ENCODE measurements at places on chromosomes 11 and 22.

DNA sequence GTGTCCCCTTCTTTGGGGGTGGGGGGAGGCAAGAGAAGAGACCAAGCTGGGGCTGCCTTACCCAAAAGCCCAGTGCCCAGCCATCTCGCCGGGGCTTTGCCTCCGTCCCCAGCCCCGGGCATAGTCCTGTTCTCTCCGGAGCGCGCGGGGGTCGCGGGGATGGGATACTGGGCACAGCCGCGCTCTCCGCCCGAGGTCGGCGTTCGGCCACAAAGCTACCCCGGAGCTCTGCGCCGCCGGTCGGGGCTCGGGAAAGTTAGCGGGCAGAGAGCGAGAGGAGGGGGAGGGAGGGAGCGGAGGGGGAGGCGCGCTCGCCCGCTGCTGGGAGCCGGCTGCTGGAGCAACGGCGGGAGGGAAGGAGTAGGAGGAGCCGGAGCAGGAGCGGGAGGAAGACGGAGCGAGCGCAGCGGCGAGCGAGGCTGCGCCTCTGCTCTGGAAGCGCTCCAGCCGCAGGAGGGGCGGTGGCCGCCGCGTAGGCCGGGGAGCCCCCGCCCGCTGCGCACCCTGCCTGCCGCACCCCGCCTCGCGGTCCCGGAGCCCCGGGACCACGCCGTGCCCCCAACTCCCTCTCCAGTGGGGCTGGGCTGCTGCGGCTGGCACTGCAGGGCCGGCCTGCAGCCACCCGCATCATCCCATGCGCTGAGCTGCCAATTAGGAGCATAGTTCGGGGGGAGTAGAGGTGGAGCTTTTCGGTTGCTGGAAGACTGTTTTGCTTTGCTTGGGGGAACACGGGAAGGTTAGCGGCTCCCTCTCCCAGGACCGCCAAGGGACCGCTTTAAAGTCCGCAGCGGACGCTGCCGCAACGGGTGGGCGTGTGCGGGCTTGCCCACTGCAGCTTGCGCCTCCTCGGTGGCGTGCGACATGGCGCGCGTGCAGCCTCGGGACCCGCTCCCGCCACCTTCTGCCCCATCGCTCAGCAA is at the start of gene SCN4B:
SCN4B (minus strand) TSS at position 272 of the 920 bp plus-strand sequence; CDS start at position 122, 150 bp downstream.
- DNase-seq = peak; percentile 50

DNA sequence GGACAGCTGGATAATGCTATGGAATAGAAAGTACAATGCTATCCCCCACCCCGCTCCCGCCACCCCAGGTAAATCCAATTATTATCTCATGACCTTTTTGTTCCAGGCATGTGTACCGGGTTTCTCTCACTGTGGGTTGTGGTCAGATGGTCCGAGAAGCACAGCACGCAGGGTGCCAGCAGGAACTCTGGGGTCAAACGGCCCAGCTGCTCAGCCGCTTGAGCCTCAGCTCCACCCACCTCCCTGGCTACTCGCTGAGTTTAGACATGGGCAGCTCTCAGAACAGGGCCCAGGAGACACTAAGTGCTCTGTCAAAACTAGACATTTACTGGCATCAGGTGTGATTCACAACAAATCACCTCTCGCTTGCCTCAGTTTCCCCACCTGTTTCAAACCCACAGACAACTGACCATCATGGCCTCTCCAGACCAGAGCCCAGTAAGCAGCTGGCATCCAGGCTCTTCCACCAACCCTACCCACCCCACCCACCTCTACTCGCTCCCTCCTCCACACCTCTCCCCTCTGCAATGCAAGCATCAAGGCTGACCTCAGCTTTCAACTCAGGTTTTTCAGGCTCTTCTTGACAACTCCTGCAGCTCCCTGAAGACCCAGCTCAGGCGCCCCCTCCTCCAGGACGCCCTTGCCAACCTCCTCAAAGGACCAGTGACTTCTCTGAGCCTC is 13.0 kb upstream of the MFNG start:
- DNase-seq = peak; percentile 34

DNA sequence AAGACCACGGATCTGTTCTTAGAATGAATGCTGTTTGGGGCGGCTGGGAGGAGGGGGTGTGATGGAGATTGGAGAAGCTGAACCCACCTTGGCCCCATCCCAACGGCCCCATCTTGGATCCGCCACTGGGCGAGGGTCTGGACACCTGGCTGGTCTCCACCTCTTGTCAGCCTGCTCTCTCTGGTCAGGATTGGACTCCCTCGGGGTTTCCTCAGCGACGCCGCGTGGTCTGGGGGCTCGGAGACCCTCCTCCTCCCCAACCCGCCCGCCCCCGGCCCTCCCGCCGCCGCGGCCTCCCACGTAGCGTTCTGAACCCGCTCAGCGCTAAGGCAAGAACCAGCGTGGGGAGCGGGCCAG is 4.3 kb upstream of the FLI1 start:
- no peak for DNase-seq

- peak; percentile 33 for DNase-seq
Observed at GRCh38 chr22:44088976-44089570, 65.0 kb downstream of the PARVB start.

- DNase-seq = peak; percentile 92
Observed at GRCh38 chr11:112255067-112255720, 5.5 kb downstream of the PLET1 start.

DNA sequence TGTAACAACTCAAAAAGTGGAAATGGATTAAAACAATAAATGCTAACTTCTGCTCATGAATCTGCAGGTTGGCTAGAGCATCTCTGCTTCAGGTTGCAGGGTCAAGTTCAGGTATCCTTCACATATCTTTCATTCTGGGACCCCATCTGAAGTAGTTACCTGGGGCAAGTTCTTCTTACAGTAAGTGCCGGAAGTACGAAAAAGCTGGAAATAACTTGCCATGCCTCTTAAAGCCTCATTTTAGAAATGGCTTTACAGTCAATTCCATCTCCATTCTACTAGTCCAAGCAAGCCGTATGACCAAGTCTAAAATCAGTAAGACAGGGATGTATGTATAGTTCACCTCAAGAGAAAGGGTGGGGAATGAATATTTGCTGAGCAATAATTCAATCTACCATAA is 93.7 kb downstream of the FCHSD2 start:
- no peak for DNase-seq

- DNase-seq = no peak
Observed at GRCh38 chr22:23392420-23393121, 187.5 kb downstream of the IGLL1 start.

DNA sequence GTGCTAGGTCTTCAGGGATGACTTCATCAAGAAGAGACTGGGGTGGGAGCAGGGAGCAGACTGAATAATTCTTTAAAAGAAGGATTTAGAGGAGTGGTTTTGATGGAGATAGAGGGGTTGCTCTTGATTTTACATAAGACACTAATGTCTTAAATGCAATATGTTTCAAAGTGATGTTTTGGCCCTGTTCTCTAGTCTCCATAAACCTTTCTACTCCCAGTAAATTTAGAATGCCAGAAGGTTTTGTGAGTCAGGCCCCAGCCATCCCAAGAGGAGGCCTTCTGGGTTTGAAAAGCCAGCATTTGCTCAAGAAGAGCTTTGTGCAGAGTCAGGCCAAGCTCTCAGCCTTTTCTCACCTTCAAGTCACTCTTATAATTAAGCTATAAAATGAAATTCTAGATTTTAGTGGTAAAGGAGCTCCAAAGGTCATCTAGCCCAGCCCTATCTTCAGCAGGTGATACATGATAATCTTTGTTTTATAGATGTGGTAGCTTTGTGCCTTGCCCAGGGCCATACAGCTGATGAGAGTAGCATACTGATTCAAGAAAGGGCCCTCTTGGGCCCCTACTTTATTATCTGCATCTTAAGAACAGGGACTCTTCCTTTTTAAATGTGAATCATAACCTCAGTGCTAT is 122.8 kb upstream of the MTNR1B start:
- no peak for DNase-seq

DNA sequence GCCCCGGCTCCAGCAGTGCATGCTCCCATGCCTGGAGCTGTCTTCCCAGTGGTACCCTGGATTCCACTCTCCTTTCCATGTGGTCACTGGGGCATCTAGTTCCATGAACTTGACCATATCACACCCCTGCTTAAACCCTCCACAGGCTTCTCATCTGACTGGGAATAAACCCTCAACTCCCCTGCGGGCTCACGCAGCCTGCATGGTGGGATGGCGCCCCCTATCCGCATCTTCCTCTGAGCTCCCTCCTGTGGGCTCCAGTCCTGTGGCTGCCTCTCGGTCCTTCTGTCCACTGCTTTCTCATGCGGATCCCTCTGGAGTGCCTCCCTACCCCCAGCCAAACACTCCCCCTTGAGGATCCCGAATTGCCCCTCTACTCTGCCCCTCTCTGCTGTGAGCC is 41.4 kb upstream of the TTLL12 start:
- peak; percentile 28 for DNase-seq

- DNase-seq = no peak
Observed at GRCh38 chr11:92330114-92330513, 105.5 kb downstream of the FAT3 start.

DNA sequence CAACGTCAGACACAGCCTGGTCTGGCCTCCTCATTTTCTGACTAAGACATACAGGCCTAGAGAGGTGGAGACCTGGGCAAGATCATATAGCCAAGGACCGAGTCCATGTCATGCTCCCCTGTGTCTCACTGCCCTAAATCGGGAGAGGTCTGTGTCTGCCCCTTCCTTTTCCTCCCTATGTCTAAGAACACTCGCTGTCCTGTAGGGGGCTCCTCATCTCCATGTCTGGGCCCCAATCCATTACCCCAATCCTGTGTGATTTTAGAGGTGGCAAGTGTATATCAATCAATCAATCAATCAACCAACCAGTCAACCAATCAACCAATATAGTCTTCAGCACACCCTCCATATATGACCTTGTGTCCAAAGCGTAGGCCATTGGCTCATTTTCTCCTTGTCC is 125.7 kb downstream of the KIRREL3 start:
- DNase-seq = no peak

GRCh38 chr11:71204294-71204693 is 48.1 kb downstream of the SHANK2 start:
- no peak for DNase-seq

GRCh38 chr11:34363363-34364084 is 5.7 kb upstream of the ABTB2 start:
- DNase-seq = no peak

DNA sequence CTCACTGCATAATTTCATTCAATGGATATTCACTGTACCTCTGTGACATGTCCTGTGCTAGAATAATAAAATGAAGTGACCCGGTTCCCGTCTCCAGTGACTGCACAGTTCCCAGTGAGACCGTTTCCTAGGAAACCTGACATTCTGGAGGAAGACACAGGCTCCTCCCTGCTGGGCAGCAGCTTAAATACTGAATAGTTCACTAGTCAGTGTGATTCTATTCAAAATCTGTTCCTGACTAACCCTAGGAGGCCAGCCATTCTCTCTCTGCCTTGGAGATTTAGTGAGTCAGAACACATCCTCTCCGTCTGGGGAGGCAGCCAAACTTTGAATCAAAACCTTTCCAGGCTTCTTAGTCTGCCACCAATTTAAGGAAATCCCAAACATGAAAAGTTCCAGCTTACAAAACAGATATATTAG is 11.3 kb downstream of the TRIM66 start:
- peak; percentile 95 for DNase-seq

GRCh38 chr11:76637491-76638269 is 32.9 kb downstream of the LRRC32 start:
- DNase-seq = no peak

All from iris pigment epithelial cell (primary cell).